ENCODE measurements at places on chromosomes 3 and 15.

DNA sequence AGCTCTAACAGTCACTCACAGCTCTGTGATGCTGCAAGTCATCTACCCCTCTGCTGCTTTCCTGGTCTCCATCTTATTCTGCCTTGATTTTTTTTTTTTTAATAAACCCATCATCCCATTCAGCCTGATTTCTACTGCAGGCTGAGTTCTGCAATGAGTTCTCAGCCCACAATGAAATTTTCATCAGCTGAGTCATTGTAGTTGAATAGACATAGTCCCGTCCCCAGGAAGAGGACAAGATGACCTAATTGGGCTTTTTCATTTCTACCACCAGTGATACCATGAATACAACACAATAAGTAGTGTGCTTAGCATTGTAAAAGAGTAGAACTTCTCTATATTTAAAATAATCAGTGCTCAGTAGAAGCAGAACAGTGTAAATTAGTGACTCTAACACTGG, 59.3 kb downstream of the C3orf85 start:
- DNase-seq: no peak

GRCh38 chr3:169348929-169349621, 314.4 kb downstream of the MECOM start:
- DNase-seq: no peak

- DNase-seq: no peak
These were observed at the start of gene ACTC1 for GRCh38 chr15:34795267-34796081. Gene ACTC1, minus strand, starts transcription at chr15:34795549. Its CDS starts 741 bp downstream, at chr15:34794808.

GRCh38 chr15:64525828-64526530, 65.6 kb downstream of the ZNF609 start:
- no peak for DNase-seq

- DNase-seq: no peak
These were observed 65.4 kb upstream of the P2RY1 start for GRCh38 chr3:152769523-152769922.

- peak; percentile 76 for DNase-seq
These were observed 683 bp downstream of the UBE2Q2 start for GRCh38 chr15:75843678-75844581.

DNA sequence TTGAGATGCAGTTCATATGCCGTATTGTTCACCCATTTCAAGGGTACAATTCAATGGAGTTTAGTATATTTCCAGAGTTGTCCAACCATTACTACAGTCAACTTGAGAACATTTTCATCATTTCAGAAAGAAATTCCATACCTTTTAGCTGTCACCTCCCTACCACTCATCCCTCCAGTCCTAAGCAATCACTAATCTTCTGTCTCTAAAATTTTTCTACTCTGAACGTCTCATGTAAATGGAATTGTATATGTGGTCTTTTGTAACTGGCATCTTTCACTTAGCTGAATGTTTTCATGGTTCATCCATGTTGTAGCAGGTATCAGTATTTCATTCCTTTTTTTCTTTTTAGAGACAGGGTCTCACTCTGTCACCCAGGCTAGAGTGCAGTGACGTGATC, 51.1 kb downstream of the CMTM7 start:
- no peak for DNase-seq

DNA sequence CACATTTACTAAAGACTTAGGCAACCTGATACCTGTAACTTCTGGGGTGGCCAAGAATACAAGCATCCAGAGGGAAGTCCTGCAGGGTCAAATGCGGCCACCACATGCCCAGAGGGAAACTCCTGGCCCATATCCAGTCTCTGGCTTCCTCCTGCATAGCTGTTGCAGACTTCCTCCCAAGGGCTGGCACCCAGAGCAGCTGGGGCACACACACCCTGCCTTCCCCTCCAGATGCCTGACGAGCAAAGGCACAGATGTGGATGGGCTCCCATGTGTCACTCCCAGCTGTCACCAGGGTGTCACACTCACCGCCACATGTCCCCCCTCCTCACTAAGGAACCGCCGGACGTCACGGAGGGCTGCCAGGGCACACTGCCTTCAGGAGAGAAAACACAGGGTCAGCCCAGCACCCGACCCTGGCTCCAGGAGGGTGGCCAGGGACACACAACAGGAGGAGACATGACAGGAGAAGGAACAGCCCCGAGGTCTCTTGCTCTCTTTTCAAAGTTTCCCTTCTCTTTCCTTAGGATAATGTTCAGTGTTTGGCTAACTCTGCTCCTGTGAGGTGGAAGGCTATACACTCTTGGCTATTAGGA, 13.2 kb downstream of the PFKFB4 start:
- no peak for DNase-seq

DNA sequence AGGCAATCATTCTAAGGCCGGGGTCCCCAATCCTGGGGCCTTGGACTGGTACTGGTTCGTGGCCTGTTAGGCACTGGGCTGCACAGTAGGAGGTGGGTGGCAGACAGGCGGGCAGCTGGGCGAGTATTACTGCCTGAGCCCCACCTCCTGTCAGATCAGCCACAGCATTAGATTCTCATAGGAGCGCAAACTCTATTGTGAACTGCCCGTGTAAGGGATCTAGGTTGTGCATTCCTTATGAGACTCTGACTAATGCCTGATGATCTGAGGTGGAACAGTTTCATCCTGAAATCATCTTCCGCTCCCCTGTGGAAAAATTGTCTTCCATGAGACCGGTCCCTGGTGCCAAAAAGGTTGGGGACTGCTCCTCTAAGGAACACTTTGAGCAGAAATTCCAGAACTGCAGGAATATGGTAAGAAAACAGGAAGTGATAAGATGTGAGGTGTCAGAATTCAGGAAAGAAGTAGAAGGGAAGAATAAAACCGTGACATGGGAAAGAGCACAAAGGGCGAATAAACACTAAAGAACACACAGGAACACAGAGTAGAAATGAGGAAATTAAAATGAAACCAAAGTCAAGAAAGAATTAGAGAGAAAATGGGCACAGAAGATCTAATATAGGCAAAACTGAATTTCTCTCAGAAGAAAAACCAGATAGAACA, 57.6 kb downstream of the PDCD6IP start:
- no peak for DNase-seq

DNA sequence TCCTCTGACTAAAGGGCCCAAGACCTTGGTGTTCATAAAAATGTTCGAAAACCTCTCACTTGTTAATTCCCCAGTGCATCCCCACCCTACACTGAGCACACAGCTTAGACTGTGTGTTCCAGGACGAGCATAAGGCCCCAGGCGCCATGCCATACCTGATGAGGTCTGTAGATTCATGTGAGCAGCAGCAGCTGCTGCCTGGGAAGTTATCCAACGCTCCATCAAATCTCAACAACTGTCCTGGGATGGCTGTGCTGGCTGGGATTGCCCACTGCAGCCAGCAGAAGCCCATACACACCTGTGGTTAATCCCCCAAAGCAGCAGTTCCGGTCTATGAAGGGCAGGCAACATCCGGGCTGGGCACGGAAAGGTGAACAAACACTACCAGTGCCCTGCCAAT, 391.2 kb downstream of the IL20RB start:
- DNase-seq: no peak

- DNase-seq: no peak
These were observed 112.2 kb upstream of the MEF2A start for GRCh38 chr15:99453637-99454030.

DNA sequence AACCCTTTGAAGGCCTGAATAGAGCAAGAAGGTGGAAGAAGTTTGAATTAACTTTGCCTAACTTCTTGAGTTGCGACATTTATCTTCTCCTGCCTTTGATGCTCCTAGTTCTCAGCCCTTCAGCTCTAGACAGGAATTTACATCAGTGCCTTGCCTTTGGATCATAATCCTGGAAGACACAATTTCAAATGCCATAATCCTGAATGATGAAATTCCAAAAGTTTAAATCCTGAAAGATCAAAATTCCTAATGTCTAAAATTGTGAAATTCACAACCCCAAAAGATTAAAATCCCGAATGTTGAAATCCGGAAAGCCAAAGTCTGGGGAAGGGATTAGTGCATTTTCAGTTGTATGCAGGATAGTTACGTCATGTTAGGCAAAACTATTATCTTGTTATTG, 166.6 kb upstream of the PDZRN3 start:
- no peak for DNase-seq

- no peak for DNase-seq
These were observed 248.0 kb upstream of the LYSMD4 start for GRCh38 chr15:99981191-99981647.

- no peak for DNase-seq
These were observed 14.7 kb downstream of the SLC6A1 start for GRCh38 chr3:11006986-11007933.

DNA sequence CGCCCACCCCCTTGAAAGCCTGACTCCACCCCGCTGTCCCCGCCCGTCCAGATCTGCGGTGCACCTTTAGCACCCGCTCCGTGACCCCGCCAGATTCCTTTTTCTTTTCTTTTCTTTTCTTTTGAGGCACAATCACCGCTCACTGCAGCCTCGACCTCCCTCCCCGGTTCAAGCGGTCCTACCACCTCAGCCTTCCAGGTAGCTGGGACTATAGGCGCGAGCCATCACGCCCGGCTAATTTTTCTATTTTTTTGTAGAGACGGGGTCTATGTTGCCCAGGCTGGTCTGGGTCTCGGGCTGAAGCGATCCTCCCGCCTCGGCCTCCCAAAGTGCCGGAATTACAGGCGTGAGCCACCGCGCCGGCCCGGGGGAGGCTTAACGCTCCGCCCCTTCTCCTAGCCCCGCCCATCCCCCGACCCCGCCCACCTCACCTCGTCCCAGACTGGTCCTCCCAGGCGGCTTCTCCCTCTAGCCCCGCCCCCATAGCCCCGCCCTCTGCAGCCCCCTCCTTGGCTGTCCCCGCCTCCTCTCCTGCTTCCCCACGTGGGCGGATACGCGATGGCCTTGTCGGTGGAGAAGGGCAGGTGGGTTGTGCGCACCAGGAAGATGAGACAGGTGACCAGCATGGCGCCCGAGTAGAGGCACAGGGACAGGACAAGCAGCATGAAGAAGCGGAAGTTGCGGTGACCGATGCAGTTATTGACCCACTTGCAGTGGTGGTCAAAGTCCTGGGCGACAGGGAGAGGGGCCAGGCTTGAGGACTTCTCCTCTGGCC, 3.2 kb downstream of the ZDHHC19 start:
- DNase-seq: peak; percentile 89

DNA sequence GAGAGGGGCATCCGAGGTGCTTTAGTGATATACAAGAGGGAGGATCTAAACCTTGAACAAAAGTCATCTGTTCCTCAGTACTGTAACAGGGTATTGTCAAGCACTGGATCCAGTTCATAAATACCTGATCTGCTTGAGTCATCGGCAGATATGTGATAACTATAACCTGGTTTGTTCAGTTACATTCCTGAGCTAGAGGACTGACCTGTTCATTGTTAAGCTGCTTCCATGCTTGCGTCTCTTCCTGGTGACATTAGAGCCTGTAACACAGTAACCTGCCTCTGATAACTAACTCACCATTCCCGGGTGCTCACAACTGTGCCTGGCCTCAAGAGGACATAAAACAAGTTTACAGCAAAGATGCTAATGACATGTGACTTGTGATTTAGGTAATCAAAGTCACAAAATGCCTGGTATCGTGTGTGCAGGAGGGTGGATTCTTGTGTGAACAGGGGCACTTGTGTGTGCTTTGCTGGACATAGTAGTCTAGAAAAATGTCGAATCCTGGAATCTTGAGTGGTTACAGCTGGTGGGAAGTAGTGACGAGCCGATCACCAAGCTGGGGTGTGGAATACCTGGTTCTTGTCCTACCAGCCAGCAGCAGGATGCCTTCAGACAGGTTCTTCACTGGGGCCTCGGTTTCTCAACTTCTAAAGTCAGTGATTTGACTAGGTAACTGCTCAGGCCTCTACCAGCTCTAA, 30.9 kb upstream of the POLR2M start:
- DNase-seq: no peak

DNA sequence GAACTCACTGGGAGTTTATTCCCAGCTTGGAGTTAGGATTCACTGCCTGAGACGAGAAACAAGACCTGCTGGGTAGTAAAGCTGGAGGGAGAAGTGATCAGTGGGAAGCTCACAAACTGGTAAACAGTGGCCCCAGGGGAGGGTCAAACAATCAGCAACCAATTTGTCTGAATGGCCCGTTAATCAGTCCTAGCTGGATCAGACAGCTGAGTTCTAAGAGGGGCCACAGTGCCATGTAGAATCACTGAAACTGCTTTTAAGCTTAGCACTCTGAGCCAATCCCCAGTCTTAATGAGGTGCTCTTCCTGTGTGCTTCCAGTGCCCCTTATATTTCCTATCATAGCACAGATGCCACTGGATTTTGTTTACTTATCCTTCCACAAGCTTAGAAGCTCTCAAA, 591.7 kb downstream of the RSL24D1 start:
- no peak for DNase-seq

DNA sequence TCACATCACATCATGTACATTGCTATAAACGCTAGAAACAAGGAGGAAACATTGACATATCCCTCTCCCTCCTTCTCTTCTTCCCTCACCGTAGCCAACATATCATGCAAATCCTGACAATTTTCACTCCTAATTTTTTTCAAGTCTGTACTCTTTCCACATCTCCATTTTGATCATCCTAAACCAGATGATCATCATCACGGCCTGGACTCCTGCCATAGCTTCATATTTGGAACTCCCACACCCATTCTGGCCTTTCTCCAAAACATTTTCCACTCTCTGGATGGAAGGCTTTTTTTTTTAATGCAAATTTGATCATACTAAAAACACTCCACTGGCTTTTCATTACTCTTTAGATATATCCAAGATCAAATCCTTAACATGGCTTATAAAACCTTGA, 248.0 kb upstream of the CNTN3 start:
- no peak for DNase-seq

DNA sequence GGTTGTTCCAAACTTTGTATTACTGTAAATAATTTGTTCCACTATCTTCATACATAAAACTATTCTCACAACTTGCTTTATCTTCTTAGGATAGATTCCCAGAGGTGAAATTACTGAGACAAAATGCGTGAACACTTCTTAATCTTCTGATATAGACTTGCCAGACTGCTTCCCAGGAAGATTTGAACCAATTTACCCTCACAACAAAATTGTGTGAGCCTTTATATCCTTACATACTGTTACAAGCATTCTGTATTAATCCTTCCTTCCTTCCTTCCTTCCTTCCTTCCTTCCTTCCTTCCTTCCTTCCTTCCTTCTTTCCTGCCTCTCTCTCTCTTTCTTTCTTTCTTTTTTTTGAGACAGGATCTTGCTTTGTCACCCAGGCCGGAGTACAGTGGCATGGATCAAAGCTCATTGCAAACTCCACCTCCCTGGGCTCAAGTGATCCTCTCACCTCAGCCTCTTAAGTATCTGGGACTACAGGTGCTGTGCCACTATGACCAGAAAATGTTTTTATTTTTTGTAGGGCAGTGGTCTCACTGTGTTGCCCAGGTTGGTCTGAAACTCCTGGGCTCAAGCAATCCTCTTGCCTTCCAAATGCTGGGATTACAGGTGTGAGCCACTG, 57.1 kb upstream of the SSR3 start:
- DNase-seq: no peak

- no peak for DNase-seq
These were observed 133.3 kb downstream of the GRM7 start for GRCh38 chr3:6994081-6994668.
